ENCODE measurements at places on chromosomes 11 and 22. TPM values are rescaled to one million over a fixed set of nuclear protein-coding genes. Genes with fewer than 3 reads are reported as not detected.

- no peak for DNase-seq
Measured at GRCh38 chr22:33535937-33536875, 384.1 kb downstream of the LARGE1 start.

GRCh38 chr11:134592391-134592990, 180.4 kb upstream of the B3GAT1 start:
- DNase-seq: peak; percentile 82

- no peak for DNase-seq
Measured at GRCh38 chr11:3958281-3958680, 102.8 kb downstream of the STIM1 start.

DNA sequence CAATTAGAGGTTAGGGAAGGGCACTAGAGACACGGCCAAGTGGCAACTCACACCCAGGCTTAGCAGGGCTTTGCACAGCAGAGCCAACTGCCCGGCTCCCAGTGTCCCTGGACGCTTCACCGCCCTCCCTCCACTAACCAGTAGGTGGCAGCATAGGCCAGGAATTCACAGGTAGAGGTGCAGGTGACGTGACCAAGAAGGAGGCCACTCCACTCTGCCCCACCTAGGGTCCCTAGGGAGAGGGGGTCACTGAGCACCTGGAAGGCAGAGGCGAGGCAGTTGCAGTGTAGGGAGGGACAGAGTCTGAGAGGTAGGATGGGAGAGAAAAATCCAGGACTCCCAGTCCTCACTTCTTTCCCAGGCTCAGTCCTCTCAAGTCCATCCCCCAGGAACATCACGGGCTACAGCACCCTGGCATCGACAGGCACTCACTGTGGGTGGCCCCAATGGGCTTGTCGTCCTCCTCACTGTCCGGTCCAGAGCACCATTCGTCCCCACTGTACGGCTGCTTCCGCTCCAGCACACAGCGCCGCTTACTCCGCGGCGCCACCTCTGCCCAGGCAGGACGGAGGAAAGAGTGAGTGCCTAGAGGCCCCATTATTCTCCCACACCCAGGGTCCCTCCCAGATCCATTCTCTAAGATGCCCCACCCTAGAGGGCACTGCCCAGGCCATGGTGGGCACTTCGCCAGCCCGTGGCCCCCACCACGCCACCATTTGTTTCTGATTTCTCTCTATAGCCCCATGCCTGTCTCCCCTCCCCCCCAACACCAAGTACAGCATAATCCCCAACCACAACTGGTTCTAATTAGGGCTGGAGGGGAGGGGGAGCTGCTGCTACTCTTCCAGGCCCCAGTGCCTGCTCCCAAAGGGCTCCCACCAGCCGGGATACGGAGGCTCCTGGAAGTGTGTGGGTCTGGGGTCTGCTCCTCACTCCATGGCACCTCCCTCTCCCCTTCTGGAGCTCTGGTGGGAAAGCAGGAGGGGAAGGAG, 18.4 kb downstream of the BCL9L start:
- peak; percentile 89 for DNase-seq

DNA sequence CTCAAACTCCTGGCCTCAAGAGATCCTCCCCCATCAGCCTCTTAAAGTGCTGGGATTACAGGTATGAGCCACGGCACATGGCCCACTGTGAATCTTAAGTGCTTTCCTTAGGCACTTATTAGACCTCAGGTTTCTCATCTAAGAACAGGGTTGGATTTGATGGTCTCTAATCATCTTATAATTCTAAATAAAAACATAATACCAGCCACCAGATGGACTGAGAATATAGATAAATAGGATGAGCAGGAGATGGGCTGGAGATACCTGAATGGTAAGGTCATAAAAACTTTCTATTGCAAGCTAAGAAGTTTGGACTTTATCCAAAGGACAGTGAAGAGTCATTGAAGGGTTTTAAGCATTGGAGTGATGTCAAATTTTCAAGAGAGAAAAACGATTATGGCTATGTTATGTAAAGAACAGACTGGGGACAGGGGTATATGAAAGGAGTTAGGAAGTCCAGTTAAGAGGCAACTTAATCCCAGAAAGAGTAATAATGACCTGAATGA, 85.2 kb downstream of the RELT start:
- DNase-seq: no peak

DNA sequence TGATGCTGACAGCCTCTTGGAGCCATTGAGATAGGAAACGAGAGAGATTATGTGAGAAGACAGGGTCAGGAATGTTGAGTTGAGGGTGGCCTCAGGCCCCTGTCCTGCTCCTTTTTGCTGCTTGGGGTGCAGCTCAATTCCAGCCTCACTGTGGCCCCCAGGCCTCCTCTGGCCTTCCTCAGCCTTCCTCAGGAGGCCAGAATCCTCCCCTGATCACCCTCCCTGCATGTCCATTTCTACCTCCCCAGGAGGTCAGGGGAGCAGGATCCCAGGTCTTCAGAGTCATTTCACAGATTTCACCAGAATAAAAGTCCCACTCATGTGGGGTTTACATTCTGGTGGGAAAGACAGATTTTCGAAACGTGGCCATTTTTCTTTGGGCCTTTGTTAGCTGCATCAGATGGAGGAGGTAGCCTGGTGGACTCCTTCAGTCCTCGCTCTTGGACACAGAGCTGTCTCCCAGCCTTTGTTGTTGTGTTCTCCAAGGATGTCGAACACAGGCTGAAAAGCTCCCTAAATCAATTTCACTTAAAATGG, 2.2 kb upstream of the KCNQ1OT1 start:
- DNase-seq: peak; percentile 5

DNA sequence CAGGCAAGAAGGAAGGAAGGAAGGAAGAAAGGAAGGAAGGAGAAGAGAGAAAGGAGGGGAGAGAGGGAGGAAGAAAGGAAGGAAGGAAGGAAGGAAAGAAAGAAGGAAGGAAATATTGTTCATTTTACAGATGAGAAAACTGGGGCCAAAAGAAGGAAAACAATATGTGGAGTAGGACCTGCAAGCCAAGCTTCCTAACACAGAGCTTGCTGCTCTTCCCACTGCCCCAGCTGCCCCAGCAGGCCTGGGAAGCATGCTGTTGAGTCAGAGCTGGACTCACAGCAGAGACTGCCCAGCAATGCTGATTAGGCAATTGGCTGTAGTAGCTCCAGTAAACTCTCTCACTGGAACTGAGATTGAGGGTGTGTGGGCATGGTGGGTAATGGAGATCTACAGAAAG, 42.6 kb upstream of the SMCO4 start:
- DNase-seq: no peak

GRCh38 chr11:122850076-122850631, 11.9 kb downstream of the CRTAM start:
- no peak for DNase-seq

DNA sequence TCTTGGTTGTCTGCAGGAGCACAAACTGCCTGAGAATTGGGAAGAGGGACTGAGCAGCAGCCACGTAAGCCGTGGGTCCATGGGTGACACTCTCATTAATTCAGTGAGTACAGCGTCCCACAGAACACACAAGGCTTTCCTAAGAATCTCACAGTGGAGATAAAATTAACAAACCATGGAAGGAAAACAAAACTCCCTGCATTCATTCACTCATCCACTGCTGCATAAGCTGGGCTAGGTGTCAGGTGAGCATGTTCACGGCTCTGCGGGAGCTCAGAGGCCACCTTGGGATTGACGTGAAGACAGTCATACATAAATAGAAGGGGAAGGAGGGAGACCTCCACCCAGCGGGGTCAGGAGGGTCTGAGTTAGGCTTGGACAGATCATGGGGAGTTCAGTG, 1442.7 kb downstream of the TBC1D22A start:
- DNase-seq: no peak

DNA sequence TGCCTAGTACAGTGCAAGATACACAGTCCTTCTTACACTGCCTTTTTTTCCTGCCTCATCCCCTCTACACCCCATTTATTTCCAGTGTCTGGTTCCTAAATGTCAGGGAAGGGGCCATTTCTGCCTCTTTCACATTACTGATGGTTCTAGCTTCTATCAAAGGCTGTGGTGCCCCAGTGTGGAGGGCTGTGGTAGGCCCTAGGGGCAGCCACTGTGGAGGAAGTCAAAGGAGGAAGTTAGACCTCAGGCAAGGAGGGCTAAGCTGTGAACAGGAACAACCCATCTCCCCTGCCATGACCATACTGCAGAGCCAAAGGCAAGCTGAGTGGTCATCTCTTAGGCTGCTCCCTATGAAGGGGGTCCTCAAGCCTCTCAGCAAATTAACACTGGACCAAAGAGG, 81.9 kb upstream of the CRTAM start:
- DNase-seq: no peak

DNA sequence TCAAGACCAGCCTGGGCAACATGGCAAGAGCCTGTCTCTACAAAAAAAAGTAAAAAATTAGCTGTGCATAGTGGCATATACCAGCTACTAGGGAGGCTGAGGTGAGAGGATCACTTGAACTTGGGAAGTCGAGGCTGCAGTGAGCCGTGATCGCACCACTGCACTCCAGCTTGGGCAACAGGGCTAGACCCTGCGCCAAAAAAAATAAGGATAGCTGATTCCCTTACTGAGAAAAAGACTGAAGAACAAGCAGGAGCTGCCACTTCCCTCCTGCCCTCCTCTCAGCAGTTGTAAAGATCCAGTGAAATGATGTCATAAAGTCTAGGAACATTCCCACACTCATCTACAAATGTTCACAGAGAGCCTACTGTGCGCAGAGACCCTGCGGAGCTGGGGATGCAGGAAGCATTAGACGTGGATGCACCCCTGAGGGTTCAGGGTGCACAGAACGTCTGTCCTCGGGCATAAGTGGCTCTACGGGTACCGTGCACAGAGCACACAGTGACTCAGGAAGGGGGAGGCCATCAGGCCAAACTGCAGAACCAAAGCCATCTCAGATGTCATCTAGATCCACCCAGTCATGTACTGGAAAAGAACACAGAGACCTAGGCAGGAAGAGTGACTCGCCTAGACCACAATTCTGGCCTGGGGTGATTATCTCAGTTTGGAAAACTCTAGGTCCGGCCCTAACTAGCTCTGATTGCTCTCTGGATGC, 11.7 kb downstream of the SEC14L2 start:
- no peak for DNase-seq

DNA sequence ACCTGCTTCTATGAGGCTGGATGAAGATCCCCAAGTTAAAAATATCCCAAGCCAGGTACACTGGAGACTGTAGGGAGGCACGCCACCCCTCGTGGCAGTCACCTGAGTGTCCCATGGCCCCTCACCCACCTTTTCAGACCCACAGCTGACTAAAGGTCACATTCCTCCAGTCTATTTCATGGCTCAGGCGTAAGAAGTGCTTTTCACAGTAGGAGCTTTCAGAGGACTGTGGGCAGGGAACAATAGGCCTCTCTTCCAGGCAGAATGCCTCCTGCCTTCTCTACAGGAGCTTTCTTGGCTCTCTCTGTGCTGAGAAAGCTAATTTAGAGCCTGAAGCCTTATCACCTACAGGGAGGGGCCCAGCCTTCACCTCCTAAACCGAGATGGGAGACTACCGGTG, 73.8 kb downstream of the C11orf58 start:
- no peak for DNase-seq

GRCh38 chr22:49562685-49563249, 264.9 kb downstream of the BRD1 start:
- DNase-seq: no peak

- DNase-seq: no peak
Measured at GRCh38 chr11:81869351-81870065, 864.2 kb downstream of the FAM181B start.

Gene VWCE
- 27.3 TPM for total RNA-seq

Gene NDUFV1
- total RNA-seq: 216 TPM

Gene HBG1
- not detected for total RNA-seq

Gene PDE2A
- total RNA-seq: 16.9 TPM

Gene ACRV1
- not detected for total RNA-seq

Gene SCGB1A1
- total RNA-seq: not detected

Gene FIBIN
- 0.22 TPM for total RNA-seq

Gene SLC5A1
- total RNA-seq: not detected

Gene HBB
- total RNA-seq: not detected

All from glutamatergic neuron (in vitro differentiated cells).